ENCODE measurements at places on chromosomes 6 and 20. TPM values are rescaled to one million over a fixed set of nuclear protein-coding genes. Genes with fewer than 3 reads are reported as not detected.

GRCh38 chr20:38671186-38671585, 53.1 kb upstream of the SLC32A1 start:
- no peak for DNase-seq
- H3K27me3 ChIP-seq: no peaks in the 10 kb centered on the region
- H3K4me1 ChIP-seq: no peaks in the 10 kb centered on the region
- H3K4me3 ChIP-seq: no peak overlapping the region
- H3K36me3 ChIP-seq: no peaks in the 10 kb centered on the region

- H3K27me3 ChIP-seq: no peaks in the 10 kb centered on the region
- H3K4me1 ChIP-seq: no peaks in the 10 kb centered on the region
- H3K4me3 ChIP-seq: no peak overlapping the region
- H3K27ac ChIP-seq: no peak overlapping the region
- H3K36me3 ChIP-seq: no peaks in the 10 kb centered on the region
Observed at GRCh38 chr6:50966532-50966931, 147.9 kb downstream of the TFAP2B start.

DNA sequence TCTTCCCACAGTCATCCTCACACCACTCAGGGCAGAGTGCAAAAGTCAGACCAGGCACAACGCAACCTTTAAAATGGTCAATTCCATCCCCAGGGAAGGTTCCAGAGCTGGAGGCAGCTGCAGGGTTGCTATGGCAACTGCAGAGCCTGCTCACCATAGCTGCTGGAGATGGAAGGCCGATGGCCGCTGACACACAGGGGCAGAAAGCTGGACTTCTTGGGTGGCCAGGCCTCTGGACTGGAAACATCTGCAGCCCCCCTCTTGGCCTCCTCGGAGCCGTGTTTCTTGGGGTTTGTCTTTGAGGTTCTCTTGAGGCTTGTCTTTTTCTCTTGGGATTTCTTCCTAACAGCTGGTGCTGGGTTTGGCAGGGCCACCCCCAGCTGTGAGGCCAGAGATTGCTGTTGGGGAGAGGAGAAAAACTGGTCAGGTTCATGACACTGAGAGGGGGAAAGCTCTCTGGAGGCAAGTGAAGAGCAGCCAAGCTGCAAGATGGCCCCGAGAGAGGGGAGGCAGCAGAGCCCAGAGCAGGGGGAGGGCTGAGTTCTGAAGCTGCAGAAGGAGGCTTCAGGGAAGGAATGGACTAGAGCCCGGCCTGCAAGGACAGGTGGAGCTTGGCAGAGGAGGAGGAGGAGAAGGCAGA, 10.2 kb downstream of the BNIP5 start:
- H3K4me1 ChIP-seq: no peaks in the 10 kb centered on the region
- no peaks in the 10 kb centered on the region for H3K36me3 ChIP-seq
- no peak for DNase-seq
- H3K27ac ChIP-seq: no peak overlapping the region

DNA sequence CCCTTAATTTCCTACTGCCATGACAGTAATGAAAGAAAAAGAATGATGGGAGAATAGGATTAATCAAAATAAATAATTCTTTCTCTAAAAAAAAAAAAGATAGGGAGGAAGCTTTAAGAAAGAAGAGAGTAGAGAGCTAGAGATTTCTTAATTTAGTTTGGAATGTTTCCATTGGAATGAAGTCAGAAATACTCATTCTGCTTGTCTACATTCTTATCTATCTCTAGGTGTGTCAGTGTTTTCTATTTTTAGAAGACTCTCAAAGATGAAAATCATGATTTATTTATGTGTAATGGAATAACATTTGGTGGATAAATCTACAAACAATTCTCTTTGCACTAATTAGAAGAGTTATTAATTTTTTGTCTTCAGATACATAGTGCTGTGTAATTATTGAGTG, 38.0 kb upstream of the HIVEP1 start:
- no peaks in the 10 kb centered on the region for H3K4me1 ChIP-seq
- no peaks in the 10 kb centered on the region for H3K27me3 ChIP-seq
- H3K27ac ChIP-seq: no peak overlapping the region
- DNase-seq: no peak
- no peaks in the 10 kb centered on the region for H3K36me3 ChIP-seq

The SLC35D3 gene
- not detected for total RNA-seq

The TBC1D22B gene
- total RNA-seq: 17.0 TPM

The CGAS gene
- total RNA-seq: 10.8 TPM

The SIRPB1 gene
- total RNA-seq: 3.1 TPM
